ENCODE measurements at places on chromosomes 7 and 10.

- no peak for DNase-seq
Measured at GRCh38 chr7:73599151-73599882, 20.9 kb upstream of the TBL2 start.

- DNase-seq = peak; percentile 69
Measured at GRCh38 chr7:124457841-124458240, 307.8 kb downstream of the GPR37 start.

- DNase-seq = peak; percentile 60
Measured at GRCh38 chr10:18312374-18313139, 172.3 kb downstream of the CACNB2 start.

DNA sequence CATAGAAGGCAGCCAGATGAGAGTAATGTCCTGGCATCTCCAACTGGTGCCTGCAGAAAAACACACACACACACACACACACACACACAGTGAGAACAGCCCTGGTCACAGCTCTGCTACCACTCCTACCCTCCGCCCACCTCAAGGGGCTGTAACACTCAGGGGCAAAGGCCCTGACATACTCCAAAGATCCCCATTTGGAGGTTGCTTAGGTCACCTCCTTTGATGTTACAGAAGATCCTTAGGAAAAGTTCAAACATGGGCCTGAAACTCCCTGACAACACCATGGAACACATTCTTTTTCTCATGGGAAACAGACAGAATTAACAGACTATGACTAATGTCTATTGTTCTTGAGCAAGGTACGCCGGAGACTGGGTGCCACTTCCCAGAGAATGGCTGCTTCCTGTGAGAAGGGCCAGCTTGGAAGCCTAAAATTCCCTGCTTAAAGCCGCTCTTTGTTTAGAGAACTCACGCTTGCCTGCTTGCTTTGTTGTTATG is 27.7 kb downstream of the DENND11 start:
- no peak for DNase-seq

- peak; percentile 72 for DNase-seq
Measured at GRCh38 chr7:98163704-98164494, 47.3 kb upstream of the BHLHA15 start.

GRCh38 chr7:133056370-133057238 is 25.3 kb downstream of the CHCHD3 start:
- DNase-seq = no peak

DNA sequence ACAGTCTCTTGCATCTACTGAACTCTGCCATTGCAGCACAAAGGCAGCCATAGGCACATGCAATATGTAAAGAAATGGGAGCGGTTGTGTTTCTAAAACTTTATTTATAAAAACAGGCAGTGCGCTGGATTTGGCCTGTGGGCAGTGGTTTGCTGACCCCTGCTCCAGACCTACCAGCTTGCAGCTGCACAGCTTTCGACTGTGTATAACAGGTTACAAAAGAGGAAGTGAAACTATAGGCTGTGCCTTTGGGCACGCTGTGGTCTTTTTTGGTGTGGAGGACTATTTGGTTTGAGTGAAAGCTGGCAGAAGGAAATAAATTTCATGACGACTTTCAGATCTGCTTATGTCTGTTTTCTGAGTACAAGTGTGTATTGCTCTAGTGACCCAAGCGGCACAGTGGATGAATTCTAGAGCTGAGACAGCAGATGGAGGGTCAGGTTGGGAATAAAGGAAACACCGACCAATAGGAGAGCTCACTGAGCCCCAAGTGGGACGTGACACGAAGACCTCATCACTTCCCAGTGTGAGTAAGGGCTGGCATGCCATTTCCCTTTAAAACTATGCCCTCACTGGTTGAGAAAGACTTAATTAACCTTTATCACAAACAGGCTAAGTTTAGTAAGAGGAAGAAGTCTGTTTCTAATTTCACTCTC is 152.7 kb downstream of the ANK3 start:
- DNase-seq = peak; percentile 60

DNA sequence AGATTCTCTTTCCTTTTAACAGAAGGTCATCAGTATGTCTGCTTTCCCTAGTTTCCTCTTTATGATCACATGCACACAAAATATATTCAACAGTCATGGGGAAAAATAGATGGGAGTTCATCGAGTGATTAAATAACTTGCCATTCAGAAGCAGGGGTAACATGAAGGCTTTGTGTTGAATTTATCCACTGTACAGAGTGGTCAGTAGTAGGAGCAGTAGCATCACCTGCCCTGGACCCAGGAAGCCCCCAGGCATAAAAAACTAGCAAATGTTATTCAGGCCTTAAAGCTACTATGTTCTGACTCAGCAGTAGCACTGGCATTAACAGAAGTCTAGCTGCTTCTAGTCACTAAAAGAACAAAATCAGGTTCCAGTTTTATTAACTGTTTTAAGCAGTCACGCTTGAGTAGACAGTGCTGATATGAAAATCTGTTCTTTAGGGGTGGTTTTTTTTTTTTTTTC is 31.4 kb upstream of the FAM133B start:
- DNase-seq = peak; percentile 27

GRCh38 chr7:31948029-31948428 is 122.2 kb downstream of the PDE1C start:
- peak; percentile 92 for DNase-seq

- no peak for DNase-seq
Measured at GRCh38 chr10:110808615-110809014, 63.1 kb upstream of the PDCD4 start.

GRCh38 chr10:56240471-56240870 is 120.6 kb downstream of the ZWINT start:
- DNase-seq = peak; percentile 30

Measured in A172 (cell line).